ENCODE measurements at places on chromosomes 11 and 22.

DNA sequence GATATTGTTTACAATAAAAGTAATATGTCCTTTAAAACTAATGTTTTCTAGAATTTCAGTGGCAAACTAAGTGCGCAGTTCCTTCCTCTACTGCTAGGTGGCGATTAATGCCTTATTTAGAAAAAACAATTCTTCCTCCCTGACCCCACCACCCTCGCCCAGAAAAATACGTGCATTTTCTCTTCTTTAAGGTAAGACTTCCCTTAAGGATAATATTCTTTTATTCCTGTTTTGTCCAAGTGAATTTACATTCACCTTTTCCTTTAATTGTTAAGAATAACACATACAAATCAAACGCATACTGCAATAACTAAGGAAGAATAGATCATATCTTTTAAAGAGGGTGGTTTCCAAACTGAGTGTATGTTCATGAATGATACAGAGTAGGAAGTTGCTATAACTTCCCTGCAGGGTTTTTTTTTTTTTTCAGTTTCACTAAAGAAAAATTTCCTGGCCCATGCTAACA is 17.0 kb upstream of the PSMA1 start:
- no peak for DNase-seq

GRCh38 chr11:14390669-14391068 is 31.7 kb upstream of the RRAS2 start:
- no peak for DNase-seq

DNA sequence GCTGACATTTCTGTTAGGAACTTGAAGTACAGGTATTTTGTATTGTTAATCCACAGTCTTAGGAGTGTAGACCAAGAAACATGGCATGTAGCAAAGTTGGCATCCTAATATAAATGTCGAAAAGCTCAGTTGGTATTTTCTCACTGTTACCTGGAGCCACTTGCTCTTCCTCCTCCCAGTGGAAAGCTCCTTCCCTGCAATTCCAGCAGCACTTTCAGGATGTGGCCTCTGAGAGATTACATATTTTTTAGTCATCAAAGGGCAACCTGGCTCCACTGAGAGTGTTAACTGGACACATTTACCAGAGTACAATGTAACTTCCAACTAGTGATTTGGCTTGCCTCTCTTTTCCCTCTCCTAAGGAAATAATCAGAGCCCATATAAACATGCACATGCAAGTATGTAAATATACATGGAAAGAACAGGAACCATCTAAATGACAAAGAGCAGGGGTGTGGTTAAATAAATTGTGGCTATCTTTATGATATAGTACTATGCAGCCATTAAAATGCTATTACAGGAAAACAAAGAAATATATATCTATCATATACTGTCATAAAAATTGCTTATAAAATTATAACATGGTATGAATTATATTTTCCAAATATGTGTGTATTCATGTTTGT is 14.3 kb upstream of the EED start:
- DNase-seq, result no peak

DNA sequence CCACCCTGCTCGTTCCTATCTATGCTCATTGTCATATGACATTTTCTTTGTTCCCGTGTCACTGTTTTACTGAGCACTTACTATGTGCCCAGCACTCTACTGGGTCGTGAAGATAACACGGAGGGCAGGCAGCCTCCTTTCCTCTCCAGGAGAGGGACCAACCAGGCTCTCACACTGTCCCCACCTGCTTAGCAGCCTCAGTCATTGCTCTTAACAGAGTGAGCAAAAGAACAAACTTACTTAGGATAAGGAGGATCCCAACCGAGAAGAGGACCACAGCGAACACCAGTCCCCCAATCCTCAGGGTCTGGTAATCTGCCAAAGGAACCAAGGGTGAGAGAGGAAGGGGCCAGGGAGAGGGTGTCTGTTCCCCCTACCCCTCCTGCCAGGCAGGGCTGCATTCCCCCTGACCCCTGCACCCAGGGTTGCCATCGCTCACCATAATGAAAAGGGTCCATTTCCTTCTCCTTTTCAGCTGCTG is 17.0 kb upstream of the FXYD2 start:
- no peak for DNase-seq

DNA sequence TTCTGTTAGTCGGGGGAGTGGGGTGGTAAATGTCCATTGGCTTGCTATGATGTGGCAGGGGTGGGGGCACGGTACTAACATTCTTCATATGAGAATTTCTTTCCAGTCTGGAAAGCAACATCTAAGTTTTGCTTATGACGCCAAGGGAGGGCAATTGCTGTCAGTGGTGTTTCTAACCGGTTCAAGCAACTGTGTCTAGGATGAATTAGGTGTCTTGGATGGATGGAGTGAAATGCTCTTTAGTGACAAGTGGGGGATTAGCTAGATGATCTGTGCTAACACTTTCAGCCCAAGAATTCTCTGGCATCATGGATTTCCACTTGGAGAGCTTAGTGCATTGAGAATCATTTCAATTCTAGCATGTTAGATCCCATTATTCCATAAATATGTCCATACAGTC is 262.6 kb upstream of the SORL1-AS1 start:
- no peak for DNase-seq

DNA sequence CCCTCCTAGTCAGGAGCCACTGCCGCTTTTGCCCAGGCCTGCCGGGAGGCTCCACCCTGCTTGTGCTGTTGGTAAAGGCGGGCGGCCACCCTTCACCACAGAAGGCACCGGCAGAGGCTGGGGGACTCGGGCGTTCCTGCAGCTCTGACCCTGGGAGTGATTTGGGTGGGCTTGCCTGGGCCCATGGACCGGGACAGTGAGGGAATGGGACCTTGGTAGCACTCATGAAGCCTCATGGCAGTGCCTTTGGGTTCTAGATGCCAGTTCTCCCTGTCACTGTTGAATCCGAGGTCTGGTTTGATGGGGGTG is 4.4 kb downstream of the TPCN2 start:
- no peak for DNase-seq

GRCh38 chr11:1523779-1524178 is 37.2 kb upstream of the MOB2 start:
- no peak for DNase-seq

DNA sequence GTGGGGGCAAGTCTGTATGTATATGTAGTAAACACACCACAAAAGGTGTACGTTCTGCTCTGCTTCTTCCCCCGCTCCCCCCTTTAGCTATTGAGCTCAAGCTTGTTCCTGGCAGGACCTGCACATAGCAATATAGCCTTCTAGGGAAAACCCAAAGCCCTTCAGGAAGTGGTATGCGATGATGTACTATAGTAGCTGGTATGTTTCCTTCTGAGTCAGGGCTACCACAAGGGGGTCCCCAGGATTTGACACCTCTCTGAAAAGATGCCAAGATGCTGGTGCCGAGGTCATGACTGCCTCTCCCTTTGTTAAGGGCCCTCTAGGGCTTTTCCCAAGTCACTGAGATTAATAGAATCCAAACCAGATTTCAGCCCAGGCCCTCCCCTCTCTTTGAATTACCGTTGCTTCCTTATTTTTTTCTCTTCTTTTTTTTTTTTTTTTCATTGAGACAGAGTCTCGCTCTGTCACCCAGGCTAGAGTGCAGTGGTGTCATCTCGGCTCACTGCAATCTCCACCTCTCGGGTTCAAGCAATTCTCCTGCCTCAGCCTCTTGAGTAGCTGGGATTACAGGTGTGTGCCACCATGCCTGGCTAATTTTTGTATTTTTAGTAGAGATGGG is 268.4 kb downstream of the ETS1 start:
- DNase-seq, result no peak

GRCh38 chr22:32245042-32245441 is 10.1 kb downstream of the SLC5A4 start:
- no peak for DNase-seq

DNA sequence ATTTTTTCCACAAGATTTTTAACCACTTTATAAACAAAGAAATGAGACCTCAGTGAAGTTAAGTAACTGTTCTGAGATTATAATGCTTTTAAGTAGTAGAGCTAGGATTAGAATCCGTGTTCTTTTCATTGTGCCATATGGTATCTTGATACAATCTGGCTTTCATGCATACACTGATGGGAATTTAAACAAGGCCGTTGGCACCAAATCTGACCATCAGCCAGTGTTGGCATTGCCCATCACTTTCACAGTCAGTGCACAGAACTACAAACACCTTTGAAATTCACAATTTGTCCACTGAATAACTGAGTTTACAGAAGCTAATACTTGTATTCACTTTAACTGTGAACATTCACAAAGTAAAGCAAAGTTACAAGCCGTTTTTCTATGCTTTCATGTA is 1228.0 kb downstream of the TBC1D22A start:
- DNase-seq, result no peak

GRCh38 chr11:119110439-119110838 is 3.3 kb downstream of the C2CD2L start:
- no peak for DNase-seq

- no peak for DNase-seq
These were observed 14.9 kb downstream of the MMP20 start for GRCh38 chr11:102610200-102610599.

DNA sequence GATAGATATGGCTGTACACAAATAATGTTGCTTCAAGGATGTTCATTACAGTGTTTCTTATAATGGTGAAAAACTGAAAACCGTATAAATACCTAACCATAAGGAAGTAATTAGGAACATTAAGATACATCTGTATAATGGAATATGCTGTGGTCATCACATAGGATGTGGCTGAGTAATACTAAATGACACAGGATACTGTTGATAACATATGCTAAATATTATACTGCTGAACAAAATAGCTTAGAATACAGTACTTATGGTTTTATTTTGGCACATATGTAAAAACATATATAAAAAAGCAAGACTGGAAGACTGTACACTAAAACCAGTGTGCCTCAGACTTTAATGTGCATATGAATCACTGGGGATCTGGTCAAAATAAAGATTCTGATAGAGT is 43.8 kb downstream of the FBXO7 start:
- no peak for DNase-seq

GRCh38 chr22:38954414-38955043 is 2.9 kb upstream of the APOBEC3A start:
- no peak for DNase-seq

- no peak for DNase-seq
These were observed 20.6 kb upstream of the RPS13 start for GRCh38 chr11:17098038-17098437.

- DNase-seq, result no peak
These were observed 779.1 kb downstream of the BRD1 start for GRCh38 chr22:49048591-49048990.

GRCh38 chr11:131506348-131506747 is 135.9 kb downstream of the NTM start:
- no peak for DNase-seq

DNA sequence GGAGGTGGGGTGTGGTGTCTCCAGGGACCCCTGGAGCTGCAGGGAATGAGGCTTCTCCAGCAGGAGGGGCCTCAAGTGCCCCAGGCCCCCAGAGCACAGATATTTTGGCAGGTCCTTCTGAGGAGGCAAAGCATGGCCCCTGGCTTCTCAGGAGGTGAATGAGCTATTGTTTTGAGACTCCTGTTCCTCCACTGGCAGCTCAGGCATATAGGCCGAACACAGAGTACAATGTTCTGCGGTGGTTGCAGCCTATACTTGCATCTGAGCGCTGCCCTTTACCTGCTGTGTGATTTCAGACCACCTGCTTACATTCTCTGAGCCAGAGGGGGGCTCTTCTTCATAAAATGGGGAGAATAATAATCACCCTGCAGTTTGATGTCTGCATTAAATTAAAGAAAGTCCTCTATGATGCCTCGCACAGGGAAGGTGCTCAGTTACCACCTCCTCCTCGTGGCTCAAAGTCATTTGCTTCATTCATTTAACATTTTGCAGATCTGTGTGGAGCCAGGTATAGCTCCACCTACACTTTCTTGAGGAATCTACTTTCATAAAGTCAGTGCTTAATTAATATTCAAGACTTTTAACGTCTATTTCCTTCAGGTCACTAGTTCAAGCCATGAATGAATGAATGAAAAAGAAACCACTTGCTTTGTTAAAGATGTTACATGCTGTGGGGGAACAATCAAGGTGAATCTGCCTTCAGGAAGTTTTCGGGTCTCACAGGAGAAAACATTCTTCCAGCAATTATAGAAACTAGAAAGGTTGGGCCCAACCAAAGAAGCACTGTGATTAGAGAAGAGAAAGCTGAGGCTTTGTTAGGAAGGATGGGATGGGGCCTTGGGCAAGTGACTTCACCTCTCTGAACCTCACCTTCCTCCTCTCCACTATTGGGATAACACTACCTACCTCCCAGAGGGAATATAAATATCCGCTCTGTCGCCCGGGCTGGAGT is 68.4 kb downstream of the ADAMTS15 start:
- DNase-seq, result no peak

DNA sequence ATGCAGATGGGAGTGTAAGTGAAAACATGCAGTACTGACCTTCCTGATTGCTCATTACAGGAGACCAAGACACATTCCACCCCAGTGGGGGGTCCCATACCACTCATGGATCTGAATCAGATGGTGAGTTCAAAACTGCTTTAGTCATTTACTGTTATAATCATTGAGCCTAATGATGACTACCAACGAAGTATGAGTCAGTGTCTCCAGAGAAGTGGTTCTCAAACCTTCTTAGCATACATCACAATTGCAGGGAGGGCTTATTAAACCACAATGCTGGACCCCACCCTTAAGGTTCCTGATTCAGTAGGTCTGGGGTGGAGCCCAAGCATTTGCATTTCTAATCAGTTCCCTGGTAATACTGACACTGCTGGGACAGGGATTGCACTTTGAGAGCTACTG is 75.8 kb downstream of the CD44 start:
- no peak for DNase-seq

- peak; percentile 33 for DNase-seq
These were observed 19.2 kb upstream of the TH start for GRCh38 chr11:2190657-2191471.

GRCh38 chr11:40280159-40281051 is 1179.0 kb downstream of the LRRC4C start:
- DNase-seq, result no peak

DNA sequence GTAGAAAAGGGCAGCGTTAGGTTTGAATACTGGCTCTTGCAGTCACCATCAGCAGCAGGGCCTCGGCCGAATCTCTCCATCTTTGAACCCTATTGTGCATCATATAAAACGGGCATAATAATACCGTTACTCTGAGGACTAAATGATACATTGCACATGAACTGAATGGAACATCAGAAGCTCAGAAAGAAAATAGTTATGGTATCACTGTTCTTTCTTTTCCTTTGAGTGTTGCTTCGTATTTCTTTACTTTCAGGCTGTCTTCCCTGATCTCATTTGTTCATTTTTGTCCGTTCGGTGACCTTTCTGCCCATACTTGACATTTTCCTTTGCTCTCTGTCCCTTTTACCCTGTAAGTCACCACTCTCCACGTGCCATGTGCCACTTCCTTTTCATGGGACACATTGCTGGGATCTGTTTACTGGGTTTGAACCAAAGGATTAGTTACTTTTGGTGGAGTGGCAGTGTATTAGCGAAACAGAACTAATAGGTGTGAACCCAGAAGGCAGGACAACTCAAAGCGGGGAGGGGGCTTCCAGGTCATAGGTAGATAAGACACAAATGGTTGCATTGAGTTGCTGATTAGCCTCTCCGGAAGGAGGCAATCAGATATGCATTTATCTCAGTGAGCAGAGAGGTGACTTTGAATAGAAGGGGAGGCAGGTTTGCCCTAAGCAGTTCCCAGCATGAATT is 717 bp upstream of the ZNF202 start:
- DNase-seq, result no peak

Data from adrenal gland (tissue), 19 donors.